Activated naive CD8-positive, alpha-beta T cell treated with anti-CD3 and anti-CD28 coated beads, Interleukin-2, amount 10 ng/mL, durations not matched to agents 7 days and 5 days (primary cell): ENCODE measurements at places on chromosomes 7 and 10. TPM values are rescaled to one million over a fixed set of nuclear protein-coding genes. Genes with fewer than 3 reads are reported as not detected.

The VIPR2 gene
- total RNA-seq: 0.99 TPM

The TASOR2 gene
- total RNA-seq: 48.5 TPM

The HOXA4 gene
- total RNA-seq: 0.53 TPM

GRCh38 chr7:121020989-121021969 lies 32.8 kb downstream of the CPED1 start:
- H3K27ac ChIP-seq: no peak overlapping the region
- H3K4me1 ChIP-seq: no peaks in the 10 kb centered on the region
- H3K27me3 ChIP-seq: peaks cover 7% of the 10 kb centered on the region
- DNase-seq: no peak

The LIPM gene
- not detected for total RNA-seq
